ENCODE measurements at places on chromosomes 7 and 10.

DNA sequence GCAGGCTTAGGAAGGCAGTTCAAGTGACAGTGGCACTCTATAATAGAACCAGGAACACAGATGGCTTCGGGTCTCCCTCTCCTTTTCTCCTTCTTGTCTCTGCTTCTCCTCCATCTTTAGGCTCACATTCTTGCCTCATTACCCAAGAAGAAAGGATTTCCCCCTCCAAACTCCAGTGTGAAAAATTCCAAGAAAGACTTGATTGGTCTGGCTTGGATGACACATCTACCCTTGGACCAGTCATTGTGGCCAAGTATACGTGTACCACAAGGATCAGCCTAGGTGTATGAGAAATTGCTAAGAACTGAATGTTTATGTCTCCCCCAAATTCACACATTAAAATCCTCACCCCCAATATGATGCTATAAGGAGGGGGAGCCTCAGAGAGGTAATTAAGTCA, 53.9 kb downstream of the PRTFDC1 start:
- no peak for DNase-seq

DNA sequence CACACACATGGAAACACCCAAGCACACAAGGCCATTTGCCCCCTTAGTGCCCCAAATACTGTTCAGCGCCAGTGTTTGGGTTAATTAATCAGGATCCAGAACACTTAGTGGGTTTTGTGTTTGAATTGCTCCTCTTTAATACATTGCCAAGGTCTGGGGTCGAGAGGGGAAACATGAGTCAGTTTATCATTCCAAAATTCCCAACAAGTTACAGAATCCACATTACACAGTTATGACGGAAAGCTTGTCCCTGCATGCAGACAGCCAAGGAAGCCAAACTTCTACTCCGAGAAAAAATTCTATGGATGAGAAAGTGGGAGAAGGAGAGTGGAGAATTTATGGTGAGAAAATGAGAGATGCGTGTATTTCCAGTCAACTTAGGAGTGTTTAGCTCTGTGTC, 189.0 kb downstream of the NPSR1 start:
- DNase-seq, result no peak

- DNase-seq, result no peak
These were observed 658.0 kb downstream of the TYW1 start for GRCh38 chr7:67654642-67655041.

- no peak for DNase-seq
These were observed 22.4 kb downstream of the NAMPT start for GRCh38 chr7:106262221-106262881.

GRCh38 chr7:68107968-68108367, 1111.3 kb downstream of the TYW1 start:
- DNase-seq, result no peak

Measured in D341Med (cell line).